ENCODE measurements at places on chromosomes 1 and 21.

GRCh38 chr1:60791226-60791625, 291.1 kb upstream of the NFIA start:
- no peak for DNase-seq

DNA sequence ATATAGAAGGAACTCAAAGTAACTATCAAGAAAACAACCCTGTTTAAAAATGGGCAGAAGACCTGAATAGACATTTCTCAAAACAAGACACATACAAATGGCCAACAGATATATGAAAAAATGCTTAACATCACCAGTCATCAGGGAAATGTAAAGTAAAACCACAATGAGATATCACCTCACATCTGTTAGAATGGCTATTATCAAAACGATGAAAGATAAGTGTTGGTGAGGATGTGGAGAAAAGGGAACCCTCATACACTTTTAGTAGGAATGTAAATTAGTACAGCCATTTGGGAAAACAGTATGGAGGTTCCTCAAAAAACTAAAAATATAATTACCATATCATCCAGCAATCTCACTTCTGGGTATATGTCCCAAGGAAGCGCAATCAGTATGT, 3.0 kb downstream of the CTSS start:
- DNase-seq, result no peak

DNA sequence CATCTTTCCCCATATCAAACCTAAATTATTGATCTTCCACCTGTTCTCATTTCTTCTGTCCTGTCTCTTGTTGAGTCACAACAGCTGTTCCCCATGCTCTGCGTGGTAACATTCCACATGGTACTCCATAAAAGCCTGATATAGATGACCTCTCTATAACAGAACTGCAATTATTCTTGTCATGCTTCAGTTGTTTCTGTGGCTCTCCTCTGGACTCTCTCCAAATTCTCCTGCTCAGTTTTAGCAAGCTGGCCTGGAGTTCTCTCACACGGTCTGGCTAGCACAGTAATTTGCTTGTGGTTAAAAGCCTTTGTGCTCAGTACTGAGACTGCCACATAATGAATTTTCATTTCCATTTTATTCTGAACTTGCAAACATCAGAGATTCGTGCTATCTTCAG, 10.6 kb upstream of the LRRC39 start:
- peak; percentile 41 for DNase-seq

- DNase-seq, result no peak
Measured at GRCh38 chr21:21332492-21332891, 334.3 kb downstream of the NCAM2 start.

DNA sequence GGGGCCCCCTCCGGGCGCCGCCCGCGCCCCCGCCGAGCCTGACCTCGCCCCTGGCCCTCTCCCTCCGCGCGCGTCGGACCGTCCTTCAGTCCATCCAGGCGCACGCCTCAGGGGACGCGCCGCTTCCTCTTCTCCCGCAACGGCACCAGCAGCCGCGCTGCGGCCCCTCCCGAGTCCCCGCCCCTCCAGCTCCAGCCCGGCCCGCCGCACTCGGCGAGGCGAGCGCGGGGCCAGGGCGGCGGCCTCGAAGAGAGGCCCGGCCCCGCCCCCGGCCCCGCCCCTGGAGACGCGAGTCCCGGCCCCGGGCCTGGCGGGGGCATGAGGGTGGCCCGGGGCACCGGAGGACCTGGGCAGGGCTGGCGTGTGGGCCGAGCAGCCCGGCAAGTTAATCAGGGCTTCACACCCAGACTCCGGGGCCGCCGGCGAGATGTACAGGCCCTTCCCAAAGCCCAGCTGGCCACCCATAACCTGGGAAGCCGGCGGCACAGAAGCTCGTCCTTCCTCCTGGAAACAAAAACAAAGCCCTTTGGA, at the start of gene IGSF3:
Gene IGSF3 (minus strand): TSS at position 159 of the 531 bp plus-strand sequence. CDS start 1,407 bp downstream, outside the sequence.
- peak; percentile 84 for DNase-seq
